ENCODE measurements at places on chromosomes 12 and 14.
A peak's percentile ranks its signal among the peaks of the same experiment; 100 is the strongest.

- peak; percentile 29 for DNase-seq
Observed at GRCh38 chr12:100154474-100155247, 12.0 kb upstream of the BLTP3B start.

DNA sequence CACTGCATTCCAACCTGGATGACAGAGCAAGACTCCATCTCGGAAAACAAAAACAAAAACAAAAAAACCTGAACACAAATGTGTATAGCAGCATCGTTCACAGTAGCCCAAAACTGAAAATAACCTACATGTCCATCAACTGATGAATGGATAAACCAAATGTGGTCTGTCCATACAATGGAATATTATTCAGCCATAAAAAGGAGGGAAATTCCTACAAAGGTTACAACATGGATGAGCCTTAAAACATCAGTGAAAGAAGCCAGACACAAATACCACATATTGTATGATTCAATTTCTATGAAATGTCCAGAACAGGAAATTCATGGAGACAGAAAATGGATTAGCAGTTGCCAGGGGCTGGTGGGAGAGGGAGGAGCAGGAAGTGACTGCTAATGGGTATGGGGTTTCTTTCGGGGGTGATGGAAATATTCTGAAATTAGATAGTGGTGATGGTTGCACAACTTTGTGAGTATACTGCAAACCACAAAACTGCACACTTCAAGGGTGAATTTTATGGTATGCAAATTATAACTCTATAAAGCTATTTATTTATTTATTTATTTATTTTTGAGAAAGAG is 4.0 kb downstream of the MYL2 start:
- DNase-seq: peak; percentile 23

- DNase-seq: no peak
Observed at GRCh38 chr12:29023436-29024076, 125.5 kb upstream of the FAR2 start.

- peak; percentile 40 for DNase-seq
Observed at GRCh38 chr14:93219103-93219726, 12.2 kb downstream of the UBR7 start.

GRCh38 chr12:68786929-68787328 is 21.0 kb upstream of the MDM2 start:
- DNase-seq: peak; percentile 19
